NCI-H1930 (cell line): ENCODE measurements at places on chromosomes 3 and 15.

- no peak for DNase-seq
These were observed 3.9 kb downstream of the GRM2 start for GRCh38 chr3:51710631-51711351.

GRCh38 chr15:41423979-41424659, 7.2 kb downstream of the RTF1 start:
- DNase-seq: no peak

- no peak for DNase-seq
These were observed 16.1 kb downstream of the LYSMD2 start for GRCh38 chr15:51721199-51721960.

- no peak for DNase-seq
These were observed 271.1 kb upstream of the C2CD4B start for GRCh38 chr15:62436235-62436634.

DNA sequence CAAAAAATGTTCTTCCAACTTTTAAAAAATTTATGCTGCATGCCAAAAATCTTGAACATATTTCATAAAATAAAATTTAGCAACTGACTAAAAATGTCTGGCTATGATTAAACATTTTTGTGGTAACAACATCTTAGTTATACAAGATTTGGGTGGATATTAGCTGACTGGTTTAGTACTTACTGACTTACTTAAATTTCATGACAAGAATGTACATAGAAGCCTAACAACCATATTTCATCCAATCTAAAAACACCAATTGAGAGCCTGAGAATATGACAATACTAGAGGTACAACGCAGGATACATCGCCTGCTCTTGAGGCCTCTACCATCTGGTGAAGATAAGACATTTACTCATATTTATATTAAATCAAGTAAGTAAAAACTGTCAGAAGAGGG, 34.6 kb downstream of the GNB4 start:
- no peak for DNase-seq

DNA sequence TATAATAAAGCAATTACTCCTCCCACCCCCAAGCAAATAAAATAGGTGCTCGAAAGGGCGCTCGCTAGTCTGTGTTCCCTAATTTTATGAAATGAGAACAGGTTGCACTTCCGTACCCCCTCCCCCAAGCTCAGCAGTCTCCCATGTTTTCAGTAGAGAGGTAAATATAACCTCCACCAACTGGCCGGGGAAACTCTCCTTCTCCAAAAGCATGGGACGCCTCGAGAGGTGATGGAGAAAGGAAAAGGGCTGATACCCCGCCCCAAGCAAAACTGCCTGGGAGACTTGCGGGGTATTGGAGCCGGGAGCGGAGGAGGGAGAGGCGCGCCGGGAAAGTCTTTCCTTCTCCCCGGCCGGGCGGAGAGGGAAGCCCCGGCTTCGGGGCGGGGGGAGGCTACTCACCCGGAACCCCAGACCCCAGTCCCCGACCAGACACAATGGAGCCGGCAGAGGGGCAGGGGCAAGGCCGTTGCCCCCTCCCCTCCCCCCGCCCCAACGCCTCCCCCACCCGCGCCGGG, 605 bp downstream of the DCUN1D1 start:
- no peak for DNase-seq

- DNase-seq: no peak
These were observed 11.2 kb upstream of the TGM5 start for GRCh38 chr15:43277901-43278300.

DNA sequence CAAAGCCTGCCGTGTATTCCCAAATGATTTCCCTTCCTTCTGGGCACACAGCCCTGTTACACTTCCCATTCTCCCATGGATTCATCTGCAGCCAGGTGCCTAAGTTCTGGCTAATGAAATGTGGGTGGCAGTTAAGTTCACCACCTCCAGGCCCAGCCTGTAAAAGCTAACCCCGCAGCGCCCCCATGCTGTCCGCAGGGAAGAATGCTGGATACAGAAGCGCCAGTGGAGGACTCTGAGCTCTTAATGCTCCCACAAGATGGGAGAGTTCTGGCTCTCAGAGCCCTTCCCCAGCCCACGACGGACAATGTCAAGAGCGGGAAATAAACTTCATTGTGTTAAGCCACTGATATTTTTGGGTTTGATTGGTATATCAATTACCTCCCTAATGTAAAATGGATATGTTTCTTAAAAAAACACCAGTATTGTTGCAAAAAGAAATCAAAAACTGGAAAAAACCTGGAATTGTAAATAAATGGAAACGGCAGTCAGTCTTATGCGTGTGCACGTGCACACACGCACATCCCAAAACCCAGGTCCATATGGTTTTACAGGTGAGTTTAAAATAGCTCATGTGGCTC, 37.7 kb upstream of the FGD5 start:
- DNase-seq: peak; percentile 3

DNA sequence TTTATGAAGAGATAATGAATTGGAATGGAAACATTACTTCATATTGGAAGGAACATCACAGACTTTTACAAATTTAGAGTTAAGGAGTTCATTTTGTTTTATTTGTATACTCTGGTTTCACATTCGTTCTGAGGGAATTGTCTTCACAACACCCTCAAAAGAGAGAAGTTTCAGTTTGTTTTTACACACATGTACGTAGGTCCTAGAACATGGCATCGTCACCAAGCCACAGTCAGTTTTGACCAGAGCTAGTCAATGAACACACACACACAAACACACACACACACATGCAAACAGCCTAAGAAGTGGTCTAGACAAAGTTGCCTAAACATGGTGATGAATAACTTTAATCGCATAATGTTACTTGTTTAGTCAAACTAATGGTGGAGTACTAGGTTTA, 427.9 kb upstream of the BCHE start:
- DNase-seq: no peak
